ENCODE measurements at places on chromosomes 12 and 14. TPM values are rescaled to one million over a fixed set of nuclear protein-coding genes. Genes with fewer than 3 reads are reported as not detected.

GRCh38 chr14:93683226-93683625, 105.1 kb downstream of the PRIMA1 start:
- no peak for DNase-seq

GRCh38 chr12:117685110-117685926, 283.5 kb downstream of the KSR2 start:
- peak; percentile 89 for DNase-seq

- DNase-seq, result peak; percentile 98
Observed at GRCh38 chr12:575948-576614, 87.2 kb downstream of the NINJ2 start.

GRCh38 chr14:94377866-94378470, 10.4 kb downstream of the SERPINA1 start:
- no peak for DNase-seq

- DNase-seq, result no peak
Observed at GRCh38 chr14:73428353-73428824, 30.0 kb downstream of the NUMB start.

- no peak for DNase-seq
Observed at GRCh38 chr14:26216786-26217185, 381.0 kb downstream of the NOVA1 start.

DNA sequence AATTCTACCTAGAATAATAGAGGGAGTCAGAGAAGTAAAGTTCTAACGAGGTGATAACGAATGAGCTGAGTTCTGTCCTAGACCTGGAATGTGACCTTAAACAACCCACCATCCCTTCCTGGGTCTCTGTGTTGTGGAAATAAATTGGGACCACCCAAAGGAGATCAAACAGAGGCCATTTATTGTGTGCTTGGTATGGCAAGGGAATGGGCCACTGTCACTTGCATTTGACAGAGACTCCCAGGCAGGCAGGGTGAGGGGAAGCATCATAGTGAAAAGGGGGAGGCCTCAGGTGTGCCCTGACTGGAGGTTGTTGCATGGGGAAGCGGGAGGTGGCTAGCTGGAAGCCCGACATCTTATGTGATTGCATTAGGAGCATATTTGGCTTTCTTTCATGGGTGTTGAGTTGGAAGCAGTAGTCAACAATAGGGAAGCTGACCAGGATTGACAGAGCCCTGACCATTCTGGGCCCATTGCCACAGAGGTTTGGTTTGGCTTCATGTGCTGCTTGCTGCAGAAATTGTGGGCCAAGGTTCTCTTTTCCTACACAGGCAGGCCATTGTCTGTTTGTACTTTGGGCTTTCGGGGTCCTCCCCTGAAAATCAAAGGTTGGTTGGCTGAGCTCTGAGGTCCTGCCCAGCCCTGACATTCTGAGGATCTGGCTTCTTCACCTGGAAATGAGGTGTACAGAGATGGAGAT, 17.6 kb upstream of the FAM181A start:
- no peak for DNase-seq

DNA sequence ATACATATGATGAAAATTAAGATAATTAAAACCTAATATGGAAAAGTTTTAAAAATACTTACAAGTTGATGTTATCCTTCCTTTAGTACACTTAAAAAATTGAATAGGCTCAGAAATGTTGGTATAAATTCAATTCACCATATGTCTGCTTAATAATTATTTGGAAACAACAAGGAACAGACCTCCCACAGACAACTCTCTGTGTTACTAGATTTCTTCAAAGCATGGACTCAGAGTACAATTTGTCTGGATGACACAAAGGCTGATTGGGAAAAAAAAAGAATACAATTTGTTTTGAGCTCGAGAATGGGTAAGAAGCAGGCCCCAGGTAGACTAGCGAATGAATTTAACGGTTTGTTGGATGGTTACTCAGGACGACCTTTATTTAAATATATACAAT, 48.9 kb upstream of the BTG1 start:
- DNase-seq, result no peak

DNA sequence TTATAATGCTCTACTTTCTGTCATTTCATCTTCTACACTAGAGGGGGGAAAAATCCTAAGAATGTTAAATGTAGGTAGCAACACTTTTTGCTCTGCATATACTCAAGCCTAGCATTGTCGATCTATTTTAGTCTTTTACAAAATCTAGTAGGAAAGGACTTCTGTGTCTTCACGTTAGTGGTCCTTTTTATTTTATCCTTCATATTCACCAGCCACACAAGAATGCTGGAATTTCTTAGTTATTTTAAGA, 253.0 kb upstream of the FLRT2 start:
- DNase-seq, result no peak

- DNase-seq, result no peak
Observed at GRCh38 chr12:65339161-65339560, 60.7 kb downstream of the MSRB3 start.

- peak; percentile 6 for DNase-seq
Observed at GRCh38 chr14:59429790-59430189, 35.4 kb downstream of the GPR135 start.

DNA sequence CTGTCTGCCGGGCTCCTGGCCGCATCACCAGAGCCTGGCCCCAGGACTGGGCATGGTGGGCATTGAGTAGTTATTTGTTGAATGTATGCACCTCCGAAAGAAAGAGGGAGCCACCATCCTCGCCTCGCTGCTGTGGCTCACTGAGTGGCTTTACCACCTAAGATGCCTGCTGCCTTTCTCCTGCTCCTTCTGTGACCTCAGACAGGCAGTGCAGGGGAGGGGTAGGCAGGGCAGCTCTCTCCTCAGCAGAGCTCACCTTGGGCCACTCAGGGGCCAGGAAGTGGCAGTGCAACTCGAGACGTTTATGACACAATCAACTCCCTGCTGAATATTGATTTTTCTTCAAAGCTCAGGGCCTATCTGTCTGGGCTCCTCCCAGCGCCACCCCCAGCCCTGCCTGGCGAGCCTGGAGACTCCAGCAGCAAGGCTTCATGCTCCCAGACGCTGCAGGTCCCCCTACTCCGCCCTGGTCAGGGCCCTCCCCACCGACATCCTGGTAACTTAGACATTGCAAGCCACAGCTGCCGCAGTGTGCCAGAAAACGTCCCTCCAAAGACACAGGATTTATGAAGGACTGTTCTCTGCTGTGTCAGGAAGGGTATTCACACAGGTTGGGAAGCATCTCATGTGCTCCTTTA, 84.3 kb upstream of the DIO3 start:
- DNase-seq, result no peak

DNA sequence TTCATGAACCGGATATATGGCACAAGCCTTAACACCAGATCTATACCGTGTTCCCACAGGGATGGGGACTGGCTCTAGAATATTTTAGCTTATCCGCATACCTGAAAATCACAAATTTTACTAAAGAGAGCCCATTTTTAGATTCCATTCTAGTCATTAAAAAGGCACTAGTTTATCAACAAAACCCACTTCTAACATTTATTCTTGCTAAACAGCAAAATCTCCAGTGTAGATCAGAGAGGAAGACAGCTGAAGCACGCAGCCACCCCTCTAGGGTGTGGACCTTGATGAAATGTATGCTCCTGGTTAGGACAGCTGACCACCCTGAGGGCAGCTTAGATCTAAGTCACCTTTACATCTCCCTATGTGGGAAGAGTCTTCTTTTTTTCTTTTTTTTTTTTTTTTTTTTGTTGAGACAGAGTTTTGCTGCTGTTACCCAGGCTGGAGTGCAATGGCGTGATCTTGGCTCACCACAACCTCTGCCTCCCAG, 62.4 kb downstream of the EID3 start:
- DNase-seq, result no peak

DNA sequence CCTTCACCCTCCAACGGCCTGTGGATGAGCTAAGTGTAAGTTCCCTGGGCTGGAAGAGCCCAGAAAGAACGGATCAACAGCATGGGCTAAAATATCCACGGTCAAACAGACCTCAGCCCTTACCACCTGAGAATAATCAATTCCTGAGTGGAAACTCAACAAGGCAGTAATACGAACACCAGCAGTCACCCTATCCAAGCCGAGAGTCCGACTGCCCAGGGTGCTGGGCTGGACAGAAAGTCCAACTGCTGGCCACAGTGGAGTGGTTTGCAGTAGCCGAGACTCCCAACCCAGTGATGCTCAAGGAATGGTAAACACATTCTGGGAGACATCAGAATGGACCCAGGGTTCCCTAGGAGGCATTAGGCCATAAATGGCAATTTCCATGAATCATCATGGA, 36.8 kb downstream of the ANO2 start:
- no peak for DNase-seq

DNA sequence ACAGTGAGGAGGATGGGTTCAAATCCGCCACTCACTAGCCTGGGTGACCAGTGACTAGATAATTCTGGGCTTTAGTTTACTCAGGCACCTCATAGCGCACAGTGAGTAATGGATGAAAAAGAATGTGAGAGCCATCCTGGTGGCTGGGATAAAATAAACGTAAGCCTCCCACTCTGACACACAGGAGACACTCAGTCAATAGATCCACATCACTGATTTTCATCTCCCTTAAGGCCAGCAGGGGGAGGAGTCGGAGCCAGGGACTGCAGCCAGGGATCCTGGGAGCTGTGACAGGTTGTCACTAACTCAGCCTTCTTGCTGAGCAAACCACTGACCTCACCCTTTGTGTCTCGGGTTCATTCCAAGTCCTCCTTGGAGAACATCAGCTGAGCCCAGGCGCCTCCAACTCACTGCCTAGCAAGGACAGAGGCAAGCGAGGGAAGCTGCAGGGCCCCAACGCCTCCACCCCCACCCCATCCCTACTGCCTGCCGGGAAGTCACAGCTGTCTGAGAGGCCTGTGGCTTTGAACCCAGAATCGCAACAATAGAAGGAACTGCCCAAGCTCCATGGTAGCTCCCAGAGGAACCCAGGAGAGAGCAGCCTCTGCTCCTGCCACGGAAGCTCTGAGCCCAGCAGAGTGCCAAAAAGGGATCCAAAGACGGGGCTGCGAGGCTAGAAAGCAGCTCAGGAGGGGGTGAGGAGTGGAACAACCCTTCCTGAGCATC, 30.7 kb downstream of the PXN start:
- peak; percentile 95 for DNase-seq

GRCh38 chr12:99935608-99936007, 49.1 kb downstream of the ANKS1B start:
- DNase-seq, result no peak

GRCh38 chr12:15131431-15131830, 89.8 kb downstream of the RERG start:
- peak; percentile 9 for DNase-seq

DNA sequence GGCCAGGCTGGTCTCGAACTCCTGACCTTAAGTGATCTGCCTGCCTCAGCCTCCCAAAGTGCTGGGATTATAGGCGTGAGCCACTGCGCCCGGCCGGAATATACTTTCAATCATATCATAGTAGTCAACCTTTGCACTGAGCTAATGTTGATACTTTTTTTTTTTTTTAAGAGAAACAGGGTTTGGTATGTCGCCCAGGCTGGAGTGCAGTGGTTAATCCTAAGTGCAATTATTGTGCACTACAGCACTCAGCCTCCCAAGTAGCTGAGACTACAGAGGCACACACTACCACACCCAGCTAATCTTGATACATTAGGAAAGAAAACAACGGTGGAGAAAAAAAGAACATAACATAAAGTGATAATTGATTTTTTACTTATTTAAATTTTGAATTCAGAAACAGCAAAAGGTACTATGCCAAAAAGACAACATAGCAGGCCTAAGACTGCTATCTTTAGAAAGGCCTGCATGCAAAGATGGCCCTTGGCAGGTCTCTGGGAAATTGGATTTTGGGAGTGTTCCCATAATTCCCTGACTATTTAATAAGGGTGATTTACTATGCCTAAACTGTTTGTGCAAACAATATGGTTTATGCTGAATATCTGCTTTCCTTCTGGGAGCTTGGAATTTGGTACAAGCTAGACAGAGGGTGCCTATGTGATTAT, 15.5 kb downstream of the BTBD7 start:
- no peak for DNase-seq

GRCh38 chr12:9718968-9719367, 13.9 kb downstream of the CLECL1 start:
- no peak for DNase-seq

DNA sequence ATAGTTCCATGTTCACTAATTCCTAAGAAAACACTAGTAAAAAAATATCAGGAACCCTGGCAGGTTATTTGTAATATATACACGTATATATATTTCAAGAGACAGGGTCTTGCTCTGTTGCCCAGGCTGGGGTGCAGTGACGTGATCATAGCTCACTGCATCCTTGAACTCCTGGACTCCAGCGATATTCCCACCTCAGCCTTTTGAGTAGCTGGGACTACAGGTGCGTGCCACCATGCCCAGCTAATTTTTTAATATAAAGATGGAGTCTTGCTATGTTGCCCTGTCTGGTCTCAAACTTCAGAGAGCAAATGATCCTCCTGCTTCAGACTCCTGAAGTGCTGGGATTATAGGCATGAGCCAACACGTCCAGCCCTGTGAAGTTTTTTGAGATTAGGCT, 16.2 kb downstream of the GPRC5A start:
- DNase-seq, result no peak

GRCh38 chr12:111766608-111767361, at the start of gene ALDH2:
Gene ALDH2 (plus strand): TSS chr12:111766933. CDS start chr12:111766983, 50 bp downstream.
- peak; percentile 95 for DNase-seq

DNA sequence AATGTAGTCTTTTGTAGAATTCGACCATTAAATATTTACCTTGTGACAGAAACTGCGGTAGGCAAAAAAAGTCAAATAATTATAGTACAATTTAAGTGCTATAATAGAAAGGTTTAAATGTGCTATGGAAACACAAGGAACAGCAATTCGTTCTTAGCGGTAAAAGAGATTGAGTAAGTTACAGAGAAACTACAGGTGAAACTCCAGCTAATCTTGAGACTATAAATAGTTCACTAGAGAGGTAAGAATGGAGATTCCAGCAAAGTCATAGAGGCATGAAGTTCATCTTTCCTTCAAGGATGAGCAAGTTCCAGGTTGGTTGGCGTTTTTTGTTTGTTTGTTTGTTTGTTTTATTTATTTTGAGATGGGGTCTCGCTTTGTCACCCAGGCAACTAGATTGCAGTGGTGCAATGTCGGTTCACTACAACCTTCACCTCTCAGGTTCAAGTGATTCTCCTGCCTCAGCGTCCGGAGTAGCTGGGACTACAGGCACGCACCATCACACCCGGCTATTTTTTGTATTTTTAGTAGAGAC, 878 bp upstream of the R3HDM2 start:
- DNase-seq, result no peak

- DNase-seq, result peak; percentile 93
Observed at GRCh38 chr12:57240066-57240921, 10.7 kb downstream of the STAC3 start.

Gene ATN1
- 14.1 TPM for total RNA-seq

Gene AICDA
- total RNA-seq, result not detected

Gene TOMM20L
- total RNA-seq, result not detected

Gene IAPP
- total RNA-seq, result not detected

Gene TAS2R43
- not detected for total RNA-seq

Gene STAT6
- 149 TPM for total RNA-seq

Gene BCL11B
- 0.88 TPM for total RNA-seq

Gene PLA2G1B
- not detected for total RNA-seq

Gene RPL10L
- not detected for total RNA-seq

Gene VDR
- 32.2 TPM for total RNA-seq

Gene ASIC1
- 0.72 TPM for total RNA-seq

Gene TUNAR
- total RNA-seq, result not detected

Gene GPD1
- under 0.01 TPM for total RNA-seq

Gene PLCZ1
- not detected for total RNA-seq

Gene SLCO1B1
- not detected for total RNA-seq

Gene LGR5
- total RNA-seq, result not detected

Measured in osteoblast (primary cell).